CD4-positive, alpha-beta T cell treated with Interleukin-1 beta for 1 hour (primary cell): ENCODE measurements at places on chromosomes 2 and 18.

DNA sequence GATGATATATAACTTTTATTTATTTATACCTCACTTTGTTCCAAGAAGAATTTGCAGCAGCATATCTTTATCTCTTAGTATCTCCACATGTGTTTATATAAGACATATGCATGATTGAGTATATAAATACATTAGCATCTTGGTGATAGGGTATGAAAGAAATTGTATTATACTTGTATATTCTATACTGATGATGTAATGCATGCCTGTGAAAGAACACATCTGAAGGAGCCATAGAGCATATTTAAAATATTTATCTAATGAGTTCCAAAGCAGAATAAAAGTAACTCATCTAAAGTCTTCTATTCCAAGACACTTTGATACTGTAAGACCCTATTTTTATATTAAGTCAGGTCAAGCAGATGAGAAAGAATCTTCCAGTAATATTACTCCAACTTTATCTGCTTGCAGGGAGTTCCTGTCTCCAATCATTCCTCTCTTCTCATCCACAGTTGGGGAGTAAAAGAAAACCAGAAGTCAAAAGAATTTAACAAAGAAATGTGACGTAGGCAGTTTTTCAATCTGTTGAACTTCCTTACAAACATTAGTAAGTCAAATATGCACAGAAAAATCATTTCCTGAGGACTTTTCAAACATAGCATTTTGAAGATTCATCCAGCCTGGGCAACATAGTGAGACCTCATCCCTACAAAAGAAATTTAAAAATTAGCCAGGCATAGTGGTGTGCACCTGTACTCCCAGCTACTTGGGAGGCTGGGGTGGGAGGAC lies 76.7 kb downstream of the DTNB start:
- DNase-seq, result no peak

DNA sequence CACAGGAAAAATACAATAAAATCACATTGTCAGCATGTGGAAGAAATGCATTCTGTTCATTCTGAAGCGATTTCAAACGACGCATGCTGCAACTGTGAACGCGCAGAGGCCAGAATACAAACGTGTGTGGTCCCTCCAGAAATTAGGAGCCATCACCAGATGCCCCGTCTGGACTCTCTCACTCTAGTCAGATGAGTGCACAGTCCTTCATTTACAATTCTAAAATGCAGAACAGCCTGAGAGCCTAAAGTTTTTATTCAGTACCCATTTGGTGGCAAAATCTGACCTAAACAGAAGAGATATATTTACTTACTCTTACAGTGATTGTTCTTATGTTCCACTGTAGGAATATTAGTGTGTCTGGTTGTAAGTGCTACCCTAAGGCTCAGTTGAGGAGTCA lies 36.6 kb downstream of the FAM228A start:
- no peak for DNase-seq

DNA sequence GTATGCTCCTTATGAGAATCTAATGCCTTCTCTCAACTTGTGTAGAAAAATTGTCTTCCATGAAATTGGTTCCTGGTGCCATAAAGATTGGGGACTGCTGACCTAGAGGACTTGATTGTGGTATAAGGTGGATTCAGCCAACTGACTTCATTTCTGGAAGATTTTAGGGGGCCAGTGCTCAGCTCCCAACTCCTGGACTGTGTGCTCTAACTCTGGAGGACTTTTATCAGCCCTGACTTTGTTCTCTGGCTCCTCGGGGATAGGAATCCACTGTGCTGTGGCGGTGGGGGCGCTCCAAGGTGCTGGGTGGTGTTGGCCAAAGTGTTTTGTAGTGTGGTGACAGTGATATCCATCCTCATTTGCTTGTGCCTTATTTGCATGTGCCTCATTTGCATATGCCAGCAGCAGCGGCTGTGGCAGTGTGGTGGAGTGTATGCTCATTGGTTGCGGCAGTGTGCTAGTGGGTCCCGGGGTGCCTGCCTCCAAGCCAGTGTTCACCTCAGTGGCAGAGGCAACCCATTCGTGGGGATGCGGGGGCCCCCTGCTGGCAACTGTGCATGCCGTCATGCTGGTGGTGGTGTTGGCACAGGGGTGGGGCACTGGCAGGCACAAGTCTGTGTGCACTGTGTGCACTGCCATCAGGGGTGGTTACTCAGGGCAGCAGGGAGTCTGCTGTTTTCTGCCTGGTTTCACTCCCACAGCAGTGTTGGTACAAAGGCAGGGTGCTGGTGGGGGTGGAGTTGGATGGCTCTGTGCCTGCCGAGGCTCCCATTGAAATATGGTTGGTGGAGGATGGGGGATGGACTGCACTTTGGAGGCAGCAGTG lies 19.6 kb downstream of the EHBP1 start:
- no peak for DNase-seq

GRCh38 chr2:196108604-196109003 lies 40.0 kb upstream of the DNAH7 start:
- DNase-seq, result no peak

DNA sequence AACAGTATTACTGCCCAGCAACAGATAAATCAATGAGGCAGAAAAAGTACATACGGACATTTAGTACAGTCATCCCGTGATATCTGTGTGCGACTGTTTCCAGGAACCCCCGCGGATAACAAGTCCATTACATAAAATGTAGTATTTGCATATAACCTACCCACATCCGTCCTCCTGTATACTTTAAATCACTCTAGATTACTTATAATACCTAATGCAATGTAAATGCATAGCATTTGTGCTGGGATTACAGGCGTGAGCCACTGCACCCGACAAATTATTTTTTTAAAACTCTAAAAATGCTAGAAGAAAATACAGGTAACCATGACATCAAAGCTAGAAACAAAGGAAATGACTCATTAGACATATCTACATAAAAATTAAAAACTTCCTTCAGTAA lies 91.6 kb downstream of the FAM161A start:
- no peak for DNase-seq

GRCh38 chr18:36471393-36471792 lies 173.9 kb downstream of the FHOD3 start:
- no peak for DNase-seq

DNA sequence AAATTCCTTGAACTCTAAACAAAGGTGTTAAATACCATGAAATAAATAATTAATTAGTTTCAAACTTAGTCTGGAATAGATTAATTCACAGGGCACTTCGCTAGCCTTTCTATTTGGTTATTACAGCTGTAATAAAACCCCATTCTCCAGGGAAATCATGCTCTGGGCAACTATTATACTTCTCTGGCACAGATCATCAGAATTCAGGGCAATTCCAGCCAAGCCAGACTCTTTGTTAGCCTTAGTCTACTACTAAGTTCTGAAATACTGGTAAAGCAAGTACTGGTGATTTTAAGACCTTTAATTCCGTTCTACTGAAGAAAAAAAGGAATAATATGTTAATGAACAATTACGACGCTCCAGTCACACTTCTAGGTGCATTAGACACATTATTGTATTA lies 123.4 kb upstream of the PDE1A start:
- DNase-seq, result no peak

DNA sequence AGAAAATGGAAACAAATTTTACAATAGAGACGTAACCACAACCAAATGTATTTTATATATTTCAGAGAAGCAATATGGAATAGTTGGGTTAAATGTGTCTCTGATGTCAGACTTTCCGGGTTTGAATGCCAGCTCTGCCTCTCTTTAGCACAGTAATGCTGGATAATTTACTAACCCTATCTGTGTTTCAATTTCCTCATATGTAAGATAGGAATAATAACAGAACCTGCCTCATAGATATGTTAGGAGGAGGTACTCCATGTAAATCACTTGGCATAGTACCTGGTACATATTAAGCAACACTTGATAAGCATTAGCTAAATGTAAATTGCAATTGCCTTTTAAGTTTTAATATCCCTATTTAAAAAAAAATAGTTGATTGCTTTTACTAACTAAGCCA lies 231.3 kb upstream of the ZC3H15 start:
- DNase-seq, result no peak

DNA sequence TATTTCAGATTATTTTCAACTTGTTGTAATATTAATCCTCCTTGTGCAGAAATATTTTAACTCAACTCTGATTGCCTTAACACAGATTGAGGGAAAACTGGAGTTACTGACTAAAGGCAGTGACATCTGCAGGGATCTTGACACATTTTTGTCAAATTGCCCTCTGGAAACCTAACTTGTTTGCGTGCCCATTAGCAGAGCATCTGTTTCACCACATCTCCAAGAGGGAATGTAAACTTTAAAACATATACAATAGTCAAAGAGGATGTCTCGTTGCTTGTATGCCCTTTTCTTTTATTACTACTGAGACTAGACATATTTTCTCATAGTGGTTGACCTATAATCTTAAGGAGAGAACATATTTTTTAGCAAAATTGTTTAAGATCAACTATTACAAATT lies 14.2 kb downstream of the INPP1 start:
- DNase-seq, result no peak

DNA sequence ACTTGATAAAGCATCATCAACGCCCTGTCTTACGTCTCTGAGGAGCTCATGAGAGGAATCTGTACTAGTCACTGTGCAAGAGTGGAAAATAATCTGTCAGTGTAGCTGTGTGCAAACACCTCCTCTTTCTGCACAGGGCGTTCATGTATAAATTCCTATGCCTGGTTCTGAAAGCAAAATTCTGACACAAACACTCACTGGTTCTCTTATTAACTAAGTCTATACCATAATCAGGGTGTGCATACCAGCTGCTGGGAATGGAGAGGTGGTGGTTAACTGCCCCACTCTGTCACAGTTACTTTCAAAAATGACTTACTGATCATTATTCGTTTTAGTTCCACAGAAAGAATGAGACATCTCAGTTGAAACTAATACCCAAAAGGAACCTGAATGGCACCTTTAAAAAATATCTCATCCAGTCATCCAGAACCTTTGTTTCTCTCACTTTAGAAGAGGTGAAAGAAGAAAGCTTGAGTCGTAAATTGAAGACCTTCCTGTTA lies 35.7 kb downstream of the STK39 start:
- no peak for DNase-seq

DNA sequence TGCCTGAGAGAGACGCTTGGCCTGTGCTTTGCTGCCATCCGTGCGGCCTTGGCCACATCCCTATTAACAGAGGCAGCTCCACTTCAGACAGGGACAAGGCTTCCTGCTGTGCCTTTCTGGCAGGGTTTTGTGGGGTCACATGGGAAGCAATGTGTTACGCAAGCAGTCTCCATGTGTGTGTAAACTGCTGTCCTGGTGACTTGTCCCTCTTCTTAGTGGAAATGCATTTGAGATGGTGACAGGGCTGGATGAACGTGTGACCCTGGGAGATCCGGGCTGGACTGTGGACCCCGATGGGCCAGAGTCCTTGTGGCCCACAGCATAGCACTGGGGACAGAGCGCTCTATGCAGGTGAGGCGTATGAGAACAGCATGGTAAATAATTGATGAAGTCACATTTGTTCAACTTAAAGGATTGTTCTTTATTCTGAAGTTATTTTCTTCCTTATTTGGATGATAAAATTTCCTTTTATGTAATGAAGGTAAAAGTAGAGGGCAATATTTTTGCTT lies 23.2 kb downstream of the ASB1 start:
- no peak for DNase-seq
